Left lobe of liver (tissue), 2 donors: ENCODE measurements at places on chromosomes 11 and 22.

- no peak for DNase-seq
Measured at GRCh38 chr22:38435010-38435409, 20.0 kb downstream of the KCNJ4 start.

DNA sequence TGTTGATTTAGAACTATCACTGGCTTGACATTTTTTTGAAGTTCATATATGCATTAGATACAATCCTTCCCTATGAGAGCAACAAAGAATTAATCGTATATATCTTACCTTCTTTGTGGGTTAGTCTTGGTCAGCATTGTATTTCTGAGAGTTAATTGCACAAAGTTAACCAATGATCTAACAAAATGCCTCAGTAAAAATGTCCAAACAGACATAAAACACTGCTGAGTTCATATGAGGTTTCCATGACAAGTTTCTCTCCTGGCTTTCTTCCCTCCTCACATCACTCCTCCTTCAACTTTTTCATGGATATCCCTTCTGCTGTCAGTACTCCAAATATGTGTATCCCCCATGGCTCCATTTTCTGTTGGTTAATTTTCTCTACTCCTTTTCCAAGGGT lies 9.0 kb downstream of the MAP6 start:
- no peak for DNase-seq

GRCh38 chr11:75490221-75491181 lies 35.2 kb downstream of the GDPD5 start:
- DNase-seq: no peak

GRCh38 chr11:74754507-74755252 lies 6.0 kb downstream of the RNF169 start:
- no peak for DNase-seq

DNA sequence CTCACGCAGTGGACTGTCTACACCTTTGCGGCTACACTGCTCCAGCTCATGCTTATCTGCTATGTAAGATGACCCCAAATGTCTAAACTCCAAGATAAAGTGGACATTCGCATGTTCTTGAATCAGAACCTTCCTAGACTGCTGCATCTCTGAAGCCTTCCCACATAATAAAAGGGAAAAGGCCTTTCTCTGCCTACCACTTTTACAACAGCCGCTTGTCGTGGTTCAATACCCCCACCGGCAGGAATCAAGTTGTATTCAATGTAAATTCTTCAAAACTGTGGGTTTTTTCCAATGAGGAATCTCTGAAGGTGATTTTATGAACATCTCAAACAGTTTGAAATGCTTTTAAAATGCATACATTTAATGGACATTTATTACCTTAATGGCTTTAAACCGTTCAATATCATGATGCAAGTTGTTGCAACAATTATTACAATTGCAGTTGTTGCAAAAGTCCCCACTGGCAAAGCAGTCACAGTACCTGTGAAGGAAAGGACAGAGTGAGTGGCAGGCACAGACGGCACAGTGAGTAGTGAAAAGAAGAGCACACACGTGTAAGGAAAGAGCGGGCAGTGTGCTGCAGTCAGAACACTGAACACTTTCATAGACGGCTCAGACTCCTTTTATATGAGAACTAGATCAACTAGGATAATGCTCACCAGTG lies 31.2 kb downstream of the GAL start:
- no peak for DNase-seq

DNA sequence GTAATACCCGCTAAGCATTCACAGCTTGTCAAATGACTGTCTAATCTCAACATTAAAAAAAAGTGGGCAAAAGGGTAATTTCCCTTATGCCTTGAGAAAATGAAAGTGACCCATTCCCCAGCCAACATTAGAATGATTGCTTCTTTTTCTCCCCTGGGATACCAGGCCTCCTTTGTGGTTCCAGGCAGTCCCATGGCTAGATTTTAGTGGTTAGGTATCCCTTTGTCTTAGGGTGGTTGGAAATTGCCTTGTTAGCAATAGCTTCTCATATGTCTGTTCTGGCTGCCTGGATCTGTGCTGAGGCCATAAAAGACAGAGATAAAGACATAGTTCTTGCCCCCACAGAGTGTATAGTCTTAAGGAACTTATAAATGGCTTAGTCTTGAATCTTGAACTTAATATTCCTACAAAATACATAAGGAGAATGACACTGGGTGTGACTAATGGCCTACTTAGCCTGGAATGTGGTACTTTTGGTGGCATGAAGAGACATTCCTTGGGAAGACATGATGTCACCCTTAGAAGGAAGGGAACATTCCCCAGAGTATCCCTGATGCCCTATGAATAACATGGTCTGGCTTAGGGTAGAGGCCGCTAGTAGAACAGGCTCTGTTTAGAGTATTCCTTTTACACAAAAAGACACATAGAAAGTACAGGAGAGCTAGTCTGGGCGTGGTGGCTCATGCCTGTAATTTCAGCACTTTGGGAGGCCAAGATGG lies 90.3 kb downstream of the ZBTB16 start:
- no peak for DNase-seq

- DNase-seq: peak; percentile 76
Measured at GRCh38 chr11:64745189-64745520, 1.2 kb upstream of the RASGRP2 start.

GRCh38 chr11:34651551-34651950 lies 30.7 kb downstream of the EHF start:
- no peak for DNase-seq

- DNase-seq: no peak
Measured at GRCh38 chr11:8335186-8335585, 71.5 kb upstream of the LMO1 start.

DNA sequence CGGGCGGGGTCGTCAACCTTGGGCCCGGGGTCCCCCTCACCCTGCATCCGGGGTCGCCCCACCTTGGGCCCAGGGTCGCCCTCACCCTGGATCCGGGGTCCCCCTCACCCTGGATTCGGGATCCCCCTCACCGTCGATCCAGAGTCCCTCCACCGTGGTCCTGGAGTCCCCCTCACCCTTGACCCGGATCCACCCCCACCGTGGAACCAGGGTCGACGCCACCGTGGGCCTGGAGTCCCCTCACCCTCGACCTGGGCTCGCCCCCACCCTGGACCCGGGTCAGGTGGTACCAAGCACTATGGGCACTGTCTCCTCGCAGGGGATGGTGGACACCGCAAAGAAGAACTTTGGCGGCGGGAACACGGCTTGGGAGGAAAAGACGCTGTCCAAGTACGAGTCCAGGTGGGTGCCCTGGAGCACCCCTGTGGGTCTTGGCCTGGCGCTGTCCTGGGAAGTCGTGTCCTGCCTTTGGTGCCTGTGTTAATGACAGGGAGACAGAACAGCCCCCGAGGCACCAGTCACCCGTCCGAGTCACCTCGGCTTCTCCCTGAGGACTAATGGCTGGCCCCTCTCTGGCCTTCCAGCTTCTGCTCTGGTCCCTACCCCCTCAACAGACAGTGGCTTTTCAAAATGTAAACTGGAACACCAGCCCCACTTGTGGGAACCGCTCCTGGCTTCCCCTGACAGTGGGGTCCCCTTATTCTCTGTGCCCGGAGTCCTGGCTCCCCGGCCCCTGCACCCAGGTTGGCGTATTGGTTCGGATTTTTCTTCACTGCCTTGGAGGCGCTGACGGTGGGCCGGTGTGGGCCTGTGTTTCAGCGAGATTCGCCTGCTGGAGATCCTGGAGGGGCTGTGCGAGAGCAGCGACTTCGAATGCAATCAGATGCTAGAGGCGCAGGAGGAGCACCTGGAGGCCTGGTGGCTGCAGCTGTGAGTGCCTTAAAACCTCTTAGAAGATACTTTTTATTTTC lies 762 bp downstream of the CRELD2 start:
- DNase-seq: peak; percentile 62

DNA sequence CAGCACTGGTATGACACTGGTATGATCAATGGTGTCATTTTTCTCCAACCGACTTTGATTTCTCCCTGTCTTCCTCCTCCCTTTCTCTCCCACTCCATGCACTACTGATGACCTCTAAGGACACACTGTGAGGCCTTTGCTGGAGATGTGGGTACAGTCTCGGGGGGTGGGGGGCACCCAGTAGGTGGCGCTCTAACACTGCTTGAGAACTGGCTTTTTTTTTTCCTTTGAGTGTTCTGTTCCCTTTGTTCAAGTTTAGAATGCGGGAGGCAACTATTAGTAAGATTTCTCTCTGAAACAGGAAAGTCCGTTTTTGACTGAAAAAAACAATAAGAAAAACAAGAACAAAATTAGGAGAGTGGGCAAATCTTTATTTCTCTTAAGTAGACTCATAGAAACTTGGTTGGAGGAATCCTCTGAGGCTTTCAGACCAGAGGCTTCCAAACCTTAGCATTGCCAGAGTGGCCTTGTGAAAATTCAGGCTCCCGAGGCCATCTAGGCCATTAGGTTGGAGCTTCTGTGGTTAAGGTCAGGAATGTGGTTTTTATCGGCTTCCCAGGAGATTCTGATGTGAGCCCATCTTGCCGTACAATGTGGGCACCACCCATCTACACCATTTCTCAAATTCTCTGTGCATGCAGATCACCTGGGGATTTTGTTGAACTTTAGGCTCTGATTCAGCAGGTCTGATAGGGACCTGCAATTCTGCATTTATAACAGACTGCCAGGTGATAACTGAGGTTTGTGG lies 43.2 kb downstream of the PANX1 start:
- DNase-seq: no peak

GRCh38 chr11:114479331-114479730 lies 40.1 kb downstream of the REXO2 start:
- DNase-seq: no peak

- peak; percentile 30 for DNase-seq
Measured at GRCh38 chr22:44455151-44455962, 42.7 kb downstream of the RTL6 start.

- no peak for DNase-seq
Measured at GRCh38 chr11:82673631-82674030, 60.0 kb downstream of the FAM181B start.

DNA sequence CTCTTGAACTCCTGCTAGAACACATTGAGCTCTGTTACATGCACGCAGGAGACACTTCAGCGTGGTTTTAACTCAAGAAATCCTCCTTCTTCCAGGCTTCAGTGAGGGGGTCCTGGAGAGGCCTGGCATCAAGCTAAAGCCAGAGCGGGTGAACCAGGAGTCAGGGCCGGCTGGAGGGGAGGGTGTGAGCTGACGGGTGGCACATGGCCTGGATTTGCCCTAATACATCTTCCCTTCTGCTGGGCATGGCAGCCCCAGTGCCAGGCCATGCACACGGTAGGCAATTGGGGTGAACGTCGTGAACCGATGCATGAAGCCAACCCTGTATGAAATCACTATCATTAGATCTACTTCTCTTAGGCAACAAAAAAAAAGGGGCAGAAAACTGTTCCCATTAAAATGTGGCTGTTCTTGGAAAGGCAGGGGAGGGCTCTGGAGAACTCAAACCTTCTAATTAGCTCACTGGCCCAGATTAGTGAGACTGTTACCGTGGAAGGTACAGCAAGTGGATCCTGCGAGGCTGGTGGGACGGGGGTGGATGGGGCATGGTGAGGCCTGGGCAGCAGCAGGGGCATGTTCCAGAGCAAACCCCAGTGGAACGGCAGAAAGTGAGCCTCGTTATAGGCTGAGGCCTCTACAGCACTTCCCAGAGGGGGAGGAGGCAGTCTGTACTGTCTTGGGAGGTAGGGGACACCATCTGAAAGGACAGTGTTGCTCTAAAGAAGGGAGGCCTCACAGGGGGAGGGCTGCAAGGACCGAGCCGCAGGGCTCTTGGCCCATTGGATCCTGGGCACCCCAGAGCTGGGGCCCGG lies 10.6 kb downstream of the IFT27 start:
- no peak for DNase-seq

GRCh38 chr11:35487532-35488078 lies 37.8 kb downstream of the PAMR1 start:
- DNase-seq: no peak

DNA sequence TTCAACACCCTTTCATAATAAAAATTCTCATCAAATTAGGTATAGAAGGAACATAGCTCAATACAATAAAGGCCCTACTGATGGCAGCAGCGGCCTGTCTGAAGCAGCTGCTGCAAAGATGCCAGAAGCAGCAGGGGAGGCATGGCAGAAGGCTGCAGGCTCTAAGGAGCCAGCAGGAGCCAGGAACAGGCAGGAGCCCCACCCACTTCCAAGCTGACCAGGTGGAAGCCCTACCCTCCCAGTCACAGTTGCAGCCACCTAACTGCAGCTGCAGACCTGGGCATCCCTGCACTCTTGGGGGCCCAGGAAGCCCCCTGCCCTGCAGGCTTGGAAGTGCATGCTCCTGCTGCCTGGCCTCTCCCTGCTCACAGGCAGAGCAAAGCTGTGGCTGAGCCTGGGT lies 18.2 kb upstream of the OR6A2 start:
- DNase-seq: no peak

DNA sequence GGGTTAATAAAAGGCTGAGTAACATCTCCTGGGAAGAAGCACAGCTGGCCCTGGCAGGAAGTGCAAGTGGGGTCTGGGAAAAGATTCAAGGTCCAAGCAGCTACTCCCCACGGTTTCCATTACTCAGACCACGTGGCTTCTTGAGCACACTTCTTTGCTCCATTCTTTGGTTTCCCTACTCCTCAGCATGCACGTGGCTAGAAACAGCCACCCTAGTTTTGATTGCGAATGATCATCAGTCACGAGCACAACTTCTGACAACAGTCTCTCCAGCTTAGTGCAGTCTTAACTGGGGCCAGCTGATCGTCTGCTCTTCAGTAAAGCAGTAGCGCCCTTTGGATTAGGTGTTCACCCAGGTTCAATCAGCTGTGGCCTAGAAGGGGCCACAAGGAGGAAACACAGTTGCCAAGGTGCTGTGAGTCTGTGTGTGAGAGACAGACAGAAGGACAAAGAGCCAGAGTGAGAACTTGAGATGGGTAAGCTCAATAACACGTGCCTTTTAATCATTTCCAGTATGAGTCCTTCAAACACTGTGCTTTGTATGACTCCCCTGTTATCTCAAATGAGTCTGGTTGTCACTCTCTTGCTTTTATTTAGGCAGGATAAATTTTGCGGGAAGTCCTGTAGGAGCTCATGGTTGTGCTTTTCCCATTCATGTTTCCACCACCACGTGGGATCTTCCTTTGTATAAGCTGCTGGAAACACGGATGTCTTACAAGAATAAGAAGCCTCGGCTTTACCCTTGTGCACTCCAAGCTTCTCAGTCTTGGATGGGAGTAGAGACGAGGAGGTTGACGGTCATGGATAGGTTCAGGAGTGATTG lies 901 bp upstream of the PARVA start:
- DNase-seq: no peak

- DNase-seq: no peak
Measured at GRCh38 chr22:40817737-40818136, 1.4 kb downstream of the SLC25A17 start.

DNA sequence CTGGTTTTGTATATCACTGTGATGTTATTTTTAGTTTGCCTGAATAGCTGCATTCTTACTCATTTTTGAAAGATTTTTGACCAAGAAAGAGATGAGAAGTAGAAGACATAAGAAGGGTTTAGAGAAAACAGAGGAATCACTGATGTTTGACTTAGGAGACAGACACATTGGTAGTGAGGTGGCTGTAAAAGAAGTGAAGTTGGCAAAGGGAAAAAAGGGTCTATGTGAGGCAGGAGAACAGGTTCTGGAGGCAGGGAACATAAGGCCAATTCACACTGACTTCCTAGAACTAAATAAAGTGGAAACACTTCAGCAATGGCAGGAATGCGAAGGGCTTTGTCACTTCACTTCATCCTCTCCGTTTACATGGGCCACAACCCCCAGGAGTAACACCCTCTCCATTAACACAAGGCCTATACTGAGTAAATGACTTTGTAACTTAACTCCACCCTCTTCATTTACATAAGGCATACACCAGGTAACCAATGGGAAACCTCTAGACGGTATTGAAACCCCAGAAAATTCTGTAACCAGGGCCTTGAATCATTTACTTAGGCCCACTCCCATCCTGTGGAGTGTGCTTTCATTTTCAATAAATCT lies 36.5 kb downstream of the CTSC start:
- DNase-seq: no peak

GRCh38 chr11:117062498-117062897 lies 35.7 kb downstream of the SIK3 start:
- DNase-seq: no peak
